SK-N-SH (cell line): ENCODE measurements at places on chromosomes 4 and X. TPM values are rescaled to one million over a fixed set of nuclear protein-coding genes. Genes with fewer than 3 reads are reported as not detected.

The MND1 gene
- 1.3 and 2.4 TPM in 2 replicates for polyA plus RNA-seq

The BGN gene
- polyA plus RNA-seq, result 15.2 and 28.9 TPM in 2 replicates

GRCh38 chrX:40094041-40094899, 3.5 kb downstream of the BCOR start:
- peak; percentile 65 for DNase-seq

GRCh38 chr4:5609306-5610007, 98.9 kb downstream of the EVC2 start:
- no peak for DNase-seq
